ENCODE measurements at places on chromosomes 4 and X.

DNA sequence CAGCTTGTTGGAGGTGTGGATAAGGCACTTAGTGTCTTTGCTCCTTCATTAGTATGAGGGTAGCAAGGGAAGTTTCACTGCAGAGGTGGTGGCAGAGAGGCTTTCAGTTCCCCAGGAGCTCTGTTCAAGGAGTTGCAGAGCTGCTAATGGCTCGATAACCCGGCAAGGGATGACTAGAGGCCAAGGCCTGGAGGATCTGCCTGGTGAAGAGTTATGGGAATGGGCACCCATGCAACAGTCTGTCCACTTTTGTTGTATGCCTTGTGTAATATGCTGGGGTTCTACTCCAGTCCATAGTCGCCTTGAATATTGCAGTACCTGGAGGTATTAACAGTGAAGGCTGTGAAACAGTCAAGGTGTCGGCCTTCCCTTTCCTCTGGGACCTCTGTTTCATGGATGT is 67.8 kb upstream of the NBDY start:
- no peak for DNase-seq

DNA sequence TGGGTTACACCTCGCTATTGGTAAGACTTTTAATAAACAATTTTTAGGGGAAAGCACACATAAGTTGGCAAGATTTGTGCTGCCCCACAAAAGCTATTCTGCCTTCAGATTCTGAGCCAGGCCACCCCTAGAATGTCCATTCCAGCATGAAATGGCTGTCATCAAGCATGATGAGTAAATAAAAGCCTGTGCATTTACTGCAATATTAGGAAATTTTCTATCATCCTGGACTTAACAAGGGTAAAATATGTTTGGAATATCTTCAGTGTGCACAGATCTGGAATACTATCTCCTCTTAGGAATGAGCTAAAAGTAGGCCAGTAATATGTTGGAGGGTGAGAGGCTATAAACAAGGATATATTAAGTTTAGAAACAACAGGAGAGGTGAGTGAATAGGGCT is 510.9 kb downstream of the ANKRD50 start:
- no peak for DNase-seq

- DNase-seq: no peak
Measured at GRCh38 chr4:157564218-157564617, 343.7 kb downstream of the GRIA2 start.

GRCh38 chr4:10066670-10067651 is 45.7 kb upstream of the SLC2A9 start:
- no peak for DNase-seq

DNA sequence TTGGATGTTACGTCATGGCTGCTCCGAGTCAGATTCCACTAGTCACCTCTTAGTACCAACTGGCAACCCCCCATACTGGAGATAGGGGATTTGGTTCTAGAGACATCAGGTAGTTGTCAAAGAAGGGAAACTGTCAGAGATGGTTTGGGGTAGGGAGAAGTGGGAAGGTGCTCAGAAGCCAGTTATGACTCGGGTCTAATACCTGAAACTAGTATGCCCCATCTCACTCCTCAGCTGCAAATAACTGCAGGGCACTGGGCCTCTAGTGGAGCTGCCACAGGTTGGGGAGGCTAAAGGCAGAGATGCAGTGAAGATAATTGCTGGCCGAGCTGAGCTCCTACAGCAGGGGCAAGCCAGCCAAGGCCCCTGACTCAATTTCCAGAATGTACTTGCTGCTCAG is 30.0 kb downstream of the OTUD6A start:
- no peak for DNase-seq

DNA sequence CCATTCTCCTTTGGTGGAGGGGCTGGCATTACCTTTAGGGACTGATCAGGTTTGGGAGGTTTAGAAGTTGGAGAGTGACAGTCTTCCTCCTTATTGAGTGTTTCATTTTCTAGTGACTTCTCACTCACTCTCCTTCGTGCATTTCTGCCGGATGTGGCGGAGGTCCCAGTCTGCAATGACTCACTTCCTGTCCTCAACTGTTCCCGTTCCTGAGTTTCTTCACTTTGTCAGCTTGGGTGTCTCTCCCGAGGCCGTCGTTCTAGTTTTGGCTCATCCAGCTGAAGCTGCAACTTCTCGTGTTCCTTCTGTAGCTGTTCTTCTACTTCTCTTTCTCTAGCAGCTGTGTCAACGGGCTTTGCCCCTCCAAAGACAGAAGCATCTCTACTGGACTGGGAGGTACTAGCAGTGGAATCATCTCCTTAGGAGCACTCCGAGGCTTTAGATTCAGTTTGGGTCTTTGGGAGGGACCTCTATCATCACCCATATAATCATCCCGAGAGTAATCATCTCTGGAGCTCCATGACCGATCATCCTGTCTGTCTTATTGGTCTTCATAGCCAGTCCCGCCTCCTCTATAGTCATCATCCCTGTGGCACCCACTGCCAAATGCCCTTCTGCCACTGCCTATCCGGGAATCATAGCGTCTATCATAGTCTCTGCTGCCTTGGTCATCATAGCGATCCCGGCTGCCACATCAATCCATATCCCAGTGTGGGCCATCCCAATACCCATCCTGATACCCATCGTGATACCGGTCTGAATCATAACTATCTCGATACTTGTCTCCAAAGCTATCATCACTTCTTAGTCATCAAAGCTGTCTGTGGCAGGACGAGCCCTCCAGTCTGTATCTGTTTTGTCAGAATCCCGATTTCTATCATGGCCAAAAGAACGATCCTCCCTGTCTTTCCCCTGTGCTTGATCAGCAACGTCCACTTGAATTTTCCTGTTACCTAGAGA is 35.3 kb upstream of the VSIG4 start:
- DNase-seq: no peak

DNA sequence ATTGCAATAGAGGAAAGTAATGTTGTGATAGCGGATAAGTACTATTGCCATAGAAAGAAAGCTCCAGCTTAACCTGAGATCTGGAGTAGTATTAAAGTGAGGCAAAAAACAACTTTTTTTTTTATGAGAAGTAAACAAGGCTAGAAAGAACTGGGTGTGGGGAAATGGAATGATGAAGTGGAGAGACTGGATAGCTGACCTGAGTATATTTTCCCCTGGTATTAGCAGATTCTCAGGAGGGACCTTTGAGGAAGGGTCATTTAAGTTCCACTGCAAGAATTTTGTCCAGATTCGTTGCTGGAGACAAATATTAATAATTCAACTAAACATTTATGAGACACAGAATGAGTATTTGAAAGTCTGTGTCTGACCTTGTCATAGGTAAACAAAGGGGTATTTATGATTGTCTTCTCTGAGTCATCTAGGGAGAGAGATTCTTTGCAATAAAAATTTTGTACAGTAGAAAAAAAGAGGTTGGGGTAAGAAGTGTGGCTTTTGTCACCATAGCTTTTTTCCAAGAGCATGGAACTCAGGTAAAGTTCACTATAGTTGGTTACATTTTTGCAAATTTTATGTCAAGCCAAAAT is 2095.9 kb downstream of the ARAP2 start:
- no peak for DNase-seq

- DNase-seq: no peak
Measured at GRCh38 chrX:21870494-21870893, 14.7 kb downstream of the YY2 start.

DNA sequence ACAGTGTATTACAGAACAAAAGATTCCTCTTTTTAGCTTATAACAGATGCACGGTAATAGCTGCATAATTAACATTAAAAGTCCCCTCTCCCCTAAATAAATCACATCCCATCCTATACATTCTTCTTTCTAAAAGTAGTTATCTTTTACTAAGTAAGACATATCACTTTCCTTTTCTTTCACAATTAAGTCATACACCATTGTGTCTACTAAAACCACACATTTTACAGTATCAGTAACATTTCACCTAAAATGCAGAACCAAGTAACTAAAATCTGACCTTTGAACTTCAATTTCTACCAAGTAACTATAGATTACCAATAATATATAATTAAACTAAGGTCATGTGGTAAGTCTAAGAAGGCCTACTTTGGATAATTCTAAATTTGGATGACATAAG is 14.2 kb downstream of the DHX15 start:
- no peak for DNase-seq

DNA sequence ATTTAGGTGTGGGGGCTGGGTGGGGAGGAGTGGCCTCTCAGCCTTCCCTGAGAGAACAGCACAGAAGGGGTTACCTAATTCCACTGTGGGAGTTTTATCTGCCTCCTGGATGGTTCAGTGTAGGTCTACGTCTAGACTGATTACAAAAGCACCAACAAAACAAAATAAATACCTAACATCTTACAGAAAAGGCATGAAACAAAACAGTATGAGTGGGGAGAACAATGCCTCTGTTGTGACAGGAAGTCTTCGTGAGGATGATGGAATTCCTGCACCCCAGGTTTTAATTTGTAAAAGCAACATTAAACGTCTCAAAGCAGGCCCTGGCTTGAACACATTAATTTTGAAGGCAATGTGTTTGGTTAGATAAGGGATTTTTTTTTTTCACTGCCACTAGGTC is 112.1 kb upstream of the GPC4 start:
- DNase-seq: no peak

DNA sequence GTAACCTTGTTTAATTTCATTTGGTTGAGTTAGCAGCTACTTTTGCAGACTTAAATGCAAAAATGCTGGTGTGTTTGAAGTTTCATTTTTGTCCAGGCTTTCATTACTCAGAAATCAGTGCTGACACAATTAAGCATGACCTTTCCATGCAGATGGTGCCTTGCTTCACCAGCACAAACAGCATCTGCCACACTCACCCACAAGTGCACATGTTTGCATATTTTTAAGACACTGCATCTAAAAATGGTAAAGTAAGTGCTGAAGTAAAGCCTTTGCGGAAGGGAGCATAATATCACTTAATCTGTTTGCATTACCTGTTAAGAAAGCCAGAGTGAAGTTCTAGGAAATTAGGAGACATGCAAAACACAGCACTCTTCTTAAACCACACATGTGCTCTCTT is 7.3 kb upstream of the DAPP1 start:
- no peak for DNase-seq

GRCh38 chr4:93053140-93053539 is 749.4 kb downstream of the GRID2 start:
- no peak for DNase-seq

GRCh38 chr4:74886484-74886883 is 46.4 kb upstream of the PARM1 start:
- DNase-seq: no peak

DNA sequence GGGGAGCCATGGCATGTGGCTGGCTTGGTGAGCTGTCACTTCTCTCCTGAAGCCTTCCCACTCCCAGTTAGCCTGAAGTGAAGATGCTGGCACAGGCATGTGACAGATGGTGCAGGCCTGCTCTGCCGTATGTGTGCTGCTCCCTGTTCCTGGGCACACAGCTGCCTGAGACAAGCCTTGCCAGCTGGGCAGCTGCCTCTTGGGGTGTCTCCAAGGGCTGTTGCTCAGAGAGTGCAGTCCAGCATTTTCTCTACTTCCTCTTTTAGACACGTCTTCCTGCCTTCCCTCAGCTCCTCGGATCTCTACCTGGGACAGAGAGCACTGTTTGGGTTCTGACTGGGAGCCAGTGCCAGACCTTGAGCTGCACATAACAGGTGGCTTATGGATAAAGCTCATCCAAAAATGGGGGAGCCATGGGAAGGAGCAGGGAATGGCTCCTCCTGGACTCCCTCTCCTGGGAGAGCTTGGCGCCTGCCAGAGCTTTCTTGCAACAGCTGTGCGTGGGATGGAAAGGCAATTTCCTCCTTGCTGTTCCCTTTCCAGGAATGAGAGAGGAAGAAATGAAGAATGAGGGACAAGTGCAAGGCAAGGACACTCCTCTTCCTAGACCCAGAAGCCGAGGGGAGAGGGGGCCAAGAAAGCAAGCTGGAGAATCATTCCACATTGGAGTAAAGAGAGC is 132.9 kb downstream of the MSL3 start:
- no peak for DNase-seq

DNA sequence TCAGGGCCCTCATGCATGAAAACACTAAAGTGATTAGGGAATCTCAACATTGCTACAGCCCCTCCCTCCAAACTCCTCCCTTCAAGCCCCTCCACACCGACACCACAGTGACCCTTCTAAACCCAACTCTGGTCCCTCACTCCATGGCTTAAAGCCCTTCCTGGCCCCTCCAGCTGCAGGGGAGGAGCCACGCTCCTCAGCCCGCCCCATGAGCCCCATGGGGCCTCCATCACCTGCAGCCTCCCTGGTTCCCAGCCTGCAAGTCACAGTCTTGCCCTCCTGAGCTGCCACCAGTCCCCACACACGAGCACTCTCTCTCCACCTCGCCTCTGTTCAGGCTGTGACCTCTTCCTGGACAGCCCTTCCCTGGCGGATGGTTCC is 31.2 kb downstream of the PPP2R2C start:
- no peak for DNase-seq

GRCh38 chrX:66008328-66008970 is 31.4 kb downstream of the VSIG4 start:
- no peak for DNase-seq

DNA sequence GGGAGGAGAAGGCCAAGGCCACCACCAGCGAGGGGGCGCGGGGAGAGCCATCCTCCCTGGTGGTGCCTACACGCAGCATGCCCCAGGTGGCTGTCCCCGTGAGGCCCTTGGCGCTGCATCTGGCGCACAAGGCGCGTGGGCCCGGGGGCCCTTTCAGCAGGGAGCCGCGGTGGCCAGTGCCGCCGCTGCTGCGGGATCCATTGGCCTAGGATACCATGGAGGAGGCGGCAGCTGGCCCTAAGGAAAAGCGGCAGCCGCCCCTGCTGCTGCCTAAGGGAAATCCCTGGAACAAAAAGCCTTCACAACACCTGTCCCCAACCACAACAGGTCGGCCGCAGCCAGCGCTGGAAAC is 1059.6 kb downstream of the TECRL start:
- no peak for DNase-seq

- no peak for DNase-seq
Measured at GRCh38 chrX:137052643-137053235, 18.9 kb upstream of the GPR101 start.

- no peak for DNase-seq
Measured at GRCh38 chr4:174835536-174835935, 6.5 kb upstream of the GLRA3 start.

GRCh38 chr4:1208970-1209704 is 36.8 kb upstream of the SPON2 start:
- DNase-seq: no peak

- DNase-seq: no peak
Measured at GRCh38 chrX:14698790-14699189, 169.5 kb downstream of the GLRA2 start.

- no peak for DNase-seq
Measured at GRCh38 chr4:101697266-101697665, 93.3 kb upstream of the BANK1 start.

- DNase-seq: no peak
Measured at GRCh38 chrX:51026862-51027261, 116.3 kb downstream of the BMP15 start.

GRCh38 chrX:128458888-128459287 is 406.7 kb upstream of the ACTRT1 start:
- DNase-seq: no peak

- no peak for DNase-seq
Measured at GRCh38 chr4:73872316-73873108, 3.3 kb downstream of the CXCL1 start.

DNA sequence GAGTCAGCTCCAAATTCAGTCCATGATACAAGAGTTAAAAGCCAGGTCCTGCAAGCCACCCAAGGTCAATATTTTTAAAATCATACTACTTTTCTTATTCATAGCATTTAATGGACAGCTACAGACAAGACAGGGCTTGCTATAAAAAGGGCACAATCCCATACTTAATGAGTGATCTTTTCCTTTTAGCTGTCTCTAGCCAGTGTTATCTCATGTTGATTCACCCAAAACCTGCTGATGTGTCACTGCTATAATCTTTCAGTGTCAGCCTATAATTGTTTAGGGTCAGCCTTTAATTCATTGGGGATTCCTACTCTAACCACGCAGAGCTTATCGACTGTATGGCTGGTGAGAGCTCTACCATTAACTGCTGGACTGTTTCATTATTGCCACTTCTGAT is 51.2 kb upstream of the HCCS start:
- DNase-seq: no peak

- no peak for DNase-seq
Measured at GRCh38 chr4:119667802-119668201, 39.2 kb upstream of the PDE5A start.
